ENCODE measurements at places on chromosomes 1 and 21.

GRCh38 chr1:36658838-36659237 lies 176.1 kb upstream of the CSF3R start:
- DNase-seq = no peak

- DNase-seq = peak; percentile 57
Measured at GRCh38 chr1:40438391-40439015, 11.8 kb upstream of the ZFP69B start.

DNA sequence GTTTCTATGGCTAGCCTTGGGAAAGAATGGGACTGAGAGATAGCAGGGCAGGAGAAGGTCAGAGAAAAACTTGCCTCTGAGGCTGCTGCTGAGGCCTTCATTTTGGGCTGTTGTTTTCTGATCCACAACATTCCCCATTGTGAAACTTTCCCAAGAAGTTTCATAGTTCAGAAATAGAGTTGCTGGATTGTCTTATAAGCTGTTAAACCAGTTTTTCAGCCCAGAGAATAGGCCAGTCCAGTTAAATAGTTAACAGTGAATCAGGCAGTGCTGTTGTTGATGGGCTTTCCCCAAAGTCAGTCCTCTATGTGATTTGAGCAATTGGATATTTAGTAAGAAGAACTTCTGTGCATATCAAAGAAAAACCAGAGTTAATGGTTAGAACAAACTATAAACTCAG lies 77.0 kb downstream of the C21orf91 start:
- no peak for DNase-seq

GRCh38 chr1:18481190-18481920 lies 625 bp downstream of the KLHDC7A start:
- no peak for DNase-seq

DNA sequence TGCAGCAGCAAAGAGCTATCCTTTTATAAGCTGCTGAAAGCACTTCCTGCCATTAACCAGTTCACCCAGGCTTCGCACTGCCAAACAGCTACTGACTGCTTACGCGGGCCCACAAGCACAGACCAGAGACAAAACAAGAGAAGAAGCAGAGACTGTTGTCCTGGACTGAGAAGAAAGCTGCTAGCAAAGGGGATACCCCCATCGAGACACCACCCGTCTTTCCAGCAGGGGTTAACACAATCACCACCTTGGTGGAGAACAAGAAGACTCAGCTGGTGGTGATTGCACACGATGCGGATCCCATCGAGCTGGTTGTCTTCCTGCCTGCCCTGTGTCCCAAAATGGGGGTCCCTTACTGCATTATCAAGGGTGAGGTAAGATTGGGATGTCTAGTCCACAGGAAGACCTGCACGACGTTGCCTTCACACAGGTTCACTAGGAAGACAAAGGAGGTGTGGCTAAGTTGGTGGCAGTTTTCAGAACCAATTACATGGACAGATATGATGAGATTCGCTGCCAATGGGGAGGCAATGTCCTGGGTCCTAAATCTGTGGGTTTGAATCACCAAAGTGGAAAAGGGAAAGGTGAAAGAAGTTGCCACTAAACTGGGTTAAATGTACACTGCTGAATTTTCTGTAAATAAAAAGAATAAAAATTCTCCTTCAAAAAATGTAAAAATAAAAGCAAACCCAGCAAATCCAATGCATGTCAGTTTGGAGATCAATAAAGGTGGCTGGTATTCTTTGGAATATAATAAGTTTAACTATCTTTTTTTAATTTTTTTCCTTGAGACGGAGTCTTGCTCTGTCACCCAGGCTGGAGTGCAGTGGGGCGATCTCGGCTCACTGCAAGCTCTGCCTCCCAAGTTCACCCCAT lies 1.2 kb downstream of the FMO5 start:
- DNase-seq = no peak

GRCh38 chr21:42754270-42754933 lies 101.0 kb downstream of the PDE9A start:
- no peak for DNase-seq

- no peak for DNase-seq
Measured at GRCh38 chr1:20428841-20429240, 57.2 kb downstream of the CAMK2N1 start.

- DNase-seq = no peak
Measured at GRCh38 chr1:11837767-11838348, 9.7 kb downstream of the NPPA start.

DNA sequence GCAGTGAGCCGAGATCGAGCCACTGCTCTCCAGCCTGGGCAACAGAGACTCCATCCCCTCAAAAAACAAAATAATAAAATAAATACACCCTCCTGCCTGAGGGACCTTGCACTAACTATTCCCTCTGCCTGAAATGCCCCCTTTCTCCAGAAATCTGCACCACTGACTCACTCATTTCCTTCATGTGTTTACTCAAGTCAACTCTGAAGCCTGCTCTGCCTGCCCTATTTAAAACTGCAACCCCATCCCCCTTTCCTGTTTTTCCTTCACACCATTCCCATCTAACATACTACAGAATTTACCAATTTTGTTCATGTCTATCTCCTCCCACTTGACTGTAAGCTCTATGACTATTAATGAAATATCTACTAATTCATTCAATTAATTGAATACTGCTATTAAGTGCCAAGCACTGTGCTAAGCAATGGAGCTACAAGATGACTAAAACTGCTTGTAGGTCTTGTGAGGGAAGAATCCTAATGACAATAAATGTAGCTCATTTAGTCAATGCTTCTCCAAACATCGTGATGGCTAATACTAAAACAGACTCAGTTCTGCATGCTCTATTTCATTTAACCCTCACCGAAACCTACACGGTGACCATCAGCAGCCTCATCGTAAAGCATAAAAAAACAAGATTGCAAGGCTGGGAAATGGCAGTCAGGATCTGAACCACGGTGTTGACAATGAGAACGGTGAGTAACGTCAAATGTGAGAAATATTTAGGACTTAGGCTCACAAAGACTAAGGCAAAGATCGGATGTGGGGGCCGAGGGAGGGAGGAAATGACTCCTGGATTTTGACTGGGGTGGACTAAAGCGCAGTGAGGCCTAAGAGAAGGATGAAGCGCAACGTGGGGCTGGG lies 749 bp upstream of the TMEM39B start:
- no peak for DNase-seq

DNA sequence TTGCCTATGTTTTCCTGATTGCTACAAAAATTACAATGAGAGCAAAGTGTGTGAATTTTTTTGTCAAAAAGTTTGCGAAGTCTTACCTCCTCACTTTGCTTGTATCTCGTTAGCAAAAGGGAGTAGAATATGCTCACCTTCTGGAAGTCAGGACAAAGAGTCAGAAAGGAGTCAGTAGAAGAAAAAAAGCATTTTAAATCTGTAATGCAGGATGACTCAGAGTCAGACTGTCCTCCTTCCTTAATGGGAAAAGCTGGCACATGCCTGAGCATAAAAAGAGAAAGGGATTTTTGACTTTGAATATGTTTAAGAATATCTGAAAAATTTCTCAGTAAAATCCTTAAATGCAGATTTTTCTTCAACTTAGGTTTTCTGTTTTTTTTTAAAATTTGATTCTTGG lies 14.2 kb upstream of the VN1R5 start:
- no peak for DNase-seq

DNA sequence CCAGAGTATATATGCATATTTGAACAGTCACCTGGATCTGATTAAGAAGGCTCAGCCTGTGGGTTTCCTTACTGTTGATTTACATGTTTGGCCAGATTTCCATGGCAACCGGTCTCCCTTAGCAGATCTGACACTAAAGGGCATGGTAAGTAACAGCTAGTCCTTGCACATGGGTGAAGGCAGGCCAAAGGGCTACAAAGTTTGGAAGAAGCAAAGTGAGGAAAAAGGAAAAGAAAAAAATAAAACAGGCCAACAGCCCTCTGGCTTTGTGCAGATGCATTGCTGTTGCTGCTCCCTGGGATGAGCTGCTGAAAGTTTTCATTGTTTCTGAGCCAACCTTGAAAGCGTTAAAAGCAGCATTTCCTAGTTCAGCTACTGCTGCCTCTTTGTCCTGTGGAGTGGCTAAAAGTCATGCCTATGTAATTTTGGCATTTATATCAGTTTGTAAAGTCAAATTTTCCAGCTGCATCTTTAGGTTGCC lies 176.5 kb upstream of the HOOK1 start:
- DNase-seq = no peak

DNA sequence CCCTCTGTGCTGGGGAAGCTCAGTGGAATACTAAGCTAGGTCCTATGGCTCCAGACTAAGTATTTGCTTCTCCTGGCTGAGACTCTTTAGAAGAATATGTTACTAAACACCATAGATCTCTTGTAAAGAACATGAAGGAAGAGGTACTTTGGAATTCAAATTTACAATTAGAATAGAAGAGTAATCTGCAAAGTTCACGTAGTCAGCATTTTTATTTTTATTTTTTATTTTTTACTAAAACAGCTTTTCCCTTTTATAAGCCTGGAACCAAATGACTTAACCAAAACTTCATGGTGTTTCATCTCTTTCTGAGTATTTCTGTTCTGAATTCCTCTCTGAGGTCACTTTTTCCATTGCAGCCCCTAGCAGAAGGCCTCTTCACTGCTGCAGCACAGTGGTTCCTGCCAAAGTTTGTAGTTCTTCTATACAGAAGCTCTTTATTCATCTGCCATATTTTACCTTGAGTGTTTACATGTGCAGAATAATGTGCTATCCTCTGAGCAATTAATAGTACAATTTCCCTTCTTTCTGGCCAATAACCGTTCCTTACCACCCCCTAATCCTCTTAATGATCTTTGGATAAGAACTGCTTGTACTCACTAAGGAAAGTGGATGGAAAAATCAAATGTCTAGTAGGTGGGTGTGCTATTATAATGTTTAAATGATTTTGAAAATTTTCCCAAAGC lies 27.2 kb downstream of the TSEN15 start:
- DNase-seq = no peak

DNA sequence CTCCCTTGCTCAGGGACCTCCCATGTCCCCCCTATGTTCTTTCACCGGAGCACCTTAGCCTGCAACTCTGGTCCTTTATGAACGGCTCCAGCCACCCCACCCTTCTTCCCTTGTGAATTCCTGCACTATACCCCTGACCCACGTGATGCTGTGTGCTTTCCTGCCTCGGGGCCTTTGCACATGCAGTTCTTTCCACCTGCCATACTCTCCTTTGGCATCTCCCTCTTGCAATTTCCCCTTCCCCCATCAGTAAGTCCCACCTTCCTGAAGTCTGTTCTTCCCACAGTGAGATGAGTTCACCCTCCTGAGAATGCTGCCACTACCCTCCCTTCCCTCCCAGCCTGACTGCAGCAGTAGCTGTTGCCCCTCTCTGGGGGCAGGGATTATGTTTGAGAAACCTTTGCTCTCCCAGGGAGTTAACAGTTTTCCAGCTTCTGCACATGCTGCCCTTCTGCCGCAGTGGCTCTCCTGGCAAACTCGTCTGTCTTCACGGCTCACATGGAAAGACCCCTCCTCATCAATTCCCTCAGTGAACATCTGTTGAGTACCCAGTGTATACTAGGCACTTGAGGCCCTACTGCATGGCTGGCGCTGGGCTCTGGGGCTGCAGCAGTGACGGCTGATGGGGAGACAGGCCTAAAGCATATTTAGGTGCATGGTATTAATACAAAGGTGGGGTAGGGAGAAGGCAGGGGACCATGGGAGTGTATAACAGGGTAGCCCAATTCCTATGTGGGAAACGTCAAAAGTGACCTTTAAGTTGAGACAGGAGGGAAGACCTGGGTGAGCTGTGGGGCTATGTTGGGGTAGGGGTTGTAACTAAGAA lies 9.7 kb downstream of the ZNF362 start:
- no peak for DNase-seq

- no peak for DNase-seq
Measured at GRCh38 chr1:172477741-172478140, 33.9 kb upstream of the PIGC start.

DNA sequence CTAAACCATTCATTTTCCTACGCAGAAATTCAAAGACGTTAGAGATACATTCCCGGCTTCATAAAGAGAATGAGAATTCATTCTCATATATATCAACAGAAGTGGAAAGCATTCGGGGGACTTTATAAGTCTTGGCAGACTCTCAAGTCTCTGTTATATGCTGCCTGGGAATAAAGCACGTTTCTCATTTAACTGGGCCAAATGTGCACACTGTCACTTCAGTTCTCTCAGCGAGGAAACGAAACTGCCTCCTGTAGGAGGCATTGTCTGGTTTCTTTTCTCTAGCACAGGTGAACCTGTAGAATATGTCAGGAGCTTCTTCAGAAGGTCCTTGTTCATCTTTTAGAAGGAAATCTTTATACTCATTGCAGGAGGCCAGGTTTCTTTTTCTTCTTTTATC lies 367.6 kb downstream of the PTBP2 start:
- DNase-seq = no peak

GRCh38 chr1:83512373-83513193 lies 486.3 kb downstream of the TTLL7 start:
- no peak for DNase-seq

GRCh38 chr1:36125129-36125991 lies at the start of gene COL8A2:
COL8A2 (minus strand) TSS chr1:36125222; CDS start chr1:36100242, 24,980 bp downstream.
- DNase-seq = no peak

DNA sequence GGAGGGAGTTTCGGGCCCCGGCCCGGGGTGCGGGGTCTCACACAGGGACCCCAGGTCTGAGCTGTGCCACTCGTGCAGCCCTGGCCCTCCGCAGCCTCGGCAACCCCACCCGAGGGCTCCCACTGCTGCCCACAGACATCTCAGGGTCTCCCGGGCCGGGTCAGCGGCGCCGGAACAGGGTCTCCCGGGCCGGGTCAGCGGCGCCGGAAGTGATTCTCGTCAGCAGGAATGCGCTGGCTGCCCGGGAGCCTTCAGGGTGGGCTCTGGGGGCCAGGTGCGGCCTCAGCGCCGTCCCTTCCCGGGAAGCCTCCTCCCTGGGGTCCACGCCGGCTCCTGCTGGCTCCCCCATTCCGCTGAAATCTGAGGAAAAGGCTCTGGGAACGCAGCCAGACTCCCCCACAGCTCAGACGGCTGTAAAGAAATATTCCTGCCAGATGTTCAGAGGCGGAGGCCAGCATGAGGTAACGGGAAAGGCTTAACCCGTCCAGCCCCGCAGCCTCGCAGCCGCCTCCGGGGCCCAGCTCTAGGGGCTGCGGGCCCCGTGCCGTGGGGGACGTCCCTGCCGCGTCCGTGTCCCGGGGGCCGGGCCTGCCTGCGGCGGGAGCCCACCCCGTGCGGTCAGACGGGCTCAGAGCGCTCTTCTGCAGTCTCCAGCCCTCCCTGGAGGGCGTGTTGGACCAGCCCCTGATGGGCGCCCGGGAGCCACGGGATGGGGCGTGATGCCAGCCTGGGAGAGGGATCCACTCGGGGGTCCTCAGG lies 8.7 kb upstream of the COL6A1 start:
- no peak for DNase-seq

GRCh38 chr1:237864338-237865244 lies 26.1 kb downstream of the ZP4 start:
- peak; percentile 79 for DNase-seq

DNA sequence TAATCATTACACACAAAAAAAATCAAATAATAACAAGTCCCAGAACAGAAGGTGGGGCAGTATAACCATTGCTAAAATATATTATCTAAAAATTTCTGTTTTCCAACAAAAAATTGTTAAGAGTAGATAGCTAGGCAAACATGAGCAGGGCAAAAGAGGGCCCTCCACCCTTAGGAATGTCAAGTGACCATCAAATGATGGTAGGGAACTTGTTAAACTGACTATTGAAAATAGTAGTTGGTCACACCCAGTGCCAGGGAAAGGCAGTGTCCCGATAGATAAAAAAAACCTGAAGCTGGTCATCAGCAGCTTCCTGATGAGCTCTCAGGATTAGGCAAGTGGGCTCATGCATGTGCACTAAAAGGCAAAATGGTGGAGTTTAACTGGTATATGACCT lies 18.4 kb upstream of the COP1 start:
- DNase-seq = no peak

GRCh38 chr1:165844114-165844798 lies 16.8 kb downstream of the UCK2 start:
- DNase-seq = no peak

- no peak for DNase-seq
Measured at GRCh38 chr1:228030451-228031201, 23.8 kb downstream of the WNT3A start.
